ENCODE measurements at places on chromosomes 12 and 14. TPM values are rescaled to one million over a fixed set of nuclear protein-coding genes. Genes with fewer than 3 reads are reported as not detected.

DNA sequence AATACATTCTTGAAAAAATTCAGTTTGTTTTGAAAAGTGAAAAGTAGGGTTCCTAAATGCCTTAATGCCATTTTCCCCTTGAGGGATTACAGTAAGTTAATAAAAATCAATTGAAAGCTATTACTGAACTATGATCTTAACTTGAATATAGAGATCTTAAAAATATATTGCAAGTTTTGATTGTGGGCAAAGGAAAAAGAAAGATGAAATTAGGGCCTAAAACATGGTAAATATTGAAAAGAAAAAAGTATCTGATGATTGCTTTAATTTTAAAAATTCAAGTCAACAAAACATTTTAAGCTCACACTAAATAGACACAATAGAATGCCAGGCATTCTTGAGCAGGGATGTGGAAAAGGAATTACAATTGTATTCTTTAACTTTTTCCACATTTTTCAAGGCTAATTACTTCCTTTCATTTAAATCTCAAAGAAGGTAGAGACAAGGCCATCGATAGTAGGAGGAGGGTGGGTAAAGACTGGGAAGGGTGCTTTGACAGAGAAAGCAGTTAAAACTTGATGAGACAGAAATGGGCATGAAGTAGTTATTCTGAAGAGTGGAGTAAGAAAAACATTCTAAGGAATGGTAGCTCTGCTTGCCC is 294.4 kb downstream of the NELL2 start:
- no peak for DNase-seq

DNA sequence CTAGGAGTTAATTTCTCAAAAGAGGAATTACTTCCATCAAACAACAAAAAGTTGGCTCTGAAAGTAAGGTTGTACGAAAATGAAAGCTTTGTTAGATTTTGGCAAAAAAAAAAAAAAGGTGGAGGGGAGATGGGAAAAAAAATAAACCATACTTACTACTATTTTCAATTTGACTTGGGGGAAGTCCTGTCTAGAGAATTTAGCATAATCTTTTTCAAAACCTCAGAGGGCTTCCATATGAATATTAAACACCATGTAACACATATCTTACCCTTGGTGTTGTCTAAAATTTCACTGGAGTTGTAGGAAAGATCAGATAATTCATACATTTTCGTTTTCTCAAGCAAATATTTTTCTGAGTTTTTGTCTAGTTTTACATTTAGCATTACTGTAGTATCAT is 17.5 kb downstream of the GRIP1 start:
- DNase-seq = no peak

The GPR132 gene
- total RNA-seq = 1.5 TPM

- DNase-seq = no peak
These were observed 41.7 kb downstream of the SMIM41 start for GRCh38 chr12:52120951-52121823.

The INHBC gene
- total RNA-seq = not detected

DNA sequence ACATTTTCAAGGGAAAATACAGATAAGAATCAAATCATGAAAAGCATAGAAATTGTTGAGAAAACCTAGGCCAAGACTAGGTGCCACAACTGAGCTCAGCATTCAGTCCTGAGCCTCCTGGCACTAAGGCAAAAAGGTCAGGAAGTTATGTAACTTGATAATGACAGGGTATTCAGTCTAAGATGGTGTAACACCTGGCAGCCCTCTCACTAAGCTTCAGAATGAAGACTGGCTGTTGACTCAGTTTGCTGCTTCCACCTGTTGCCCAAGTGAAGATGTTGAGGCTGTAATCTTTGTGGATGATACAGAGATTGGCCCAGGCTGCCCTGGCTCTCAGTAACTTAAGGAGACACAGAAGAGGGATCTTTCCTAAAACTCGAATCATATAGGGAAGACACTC is 19.6 kb downstream of the PROX2 start:
- no peak for DNase-seq

The TRIM9 gene
- total RNA-seq = 1.1 TPM

GRCh38 chr14:26835979-26836570 is 238.2 kb upstream of the NOVA1 start:
- no peak for DNase-seq

DNA sequence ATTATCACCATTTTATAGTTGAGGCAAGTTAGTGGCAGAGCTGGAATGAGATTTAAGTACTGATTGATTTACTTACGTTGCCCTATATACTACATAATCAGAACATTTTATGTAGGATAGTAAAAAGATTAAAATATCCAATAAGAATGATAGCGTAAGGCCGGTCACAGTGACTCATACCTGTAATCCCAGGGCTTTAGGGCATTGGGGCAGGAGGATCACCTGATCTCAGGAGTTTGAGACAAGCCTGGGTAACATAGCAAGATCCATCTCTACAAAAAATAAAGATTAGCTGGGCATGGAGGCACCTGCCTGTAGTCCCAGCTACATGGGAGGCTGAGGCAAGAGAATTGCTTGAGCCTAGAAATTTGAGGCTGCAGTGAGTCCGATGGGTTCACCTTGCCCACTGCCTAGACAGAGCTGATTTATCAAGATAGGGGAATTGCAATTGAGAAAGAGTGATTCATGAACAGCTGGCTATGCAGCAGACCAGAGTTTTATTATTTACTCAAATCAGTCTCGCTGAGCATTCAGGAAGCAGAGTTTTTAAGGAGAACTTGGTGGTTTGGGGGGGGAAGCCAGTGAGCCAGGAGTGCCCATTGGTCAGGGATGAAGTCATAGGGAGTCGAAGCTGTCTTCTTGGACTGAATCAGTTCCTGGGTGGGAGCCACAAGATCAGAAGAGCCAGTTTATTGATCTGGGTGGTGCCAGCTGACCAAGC is 24.7 kb upstream of the SGPP1 start:
- no peak for DNase-seq

DNA sequence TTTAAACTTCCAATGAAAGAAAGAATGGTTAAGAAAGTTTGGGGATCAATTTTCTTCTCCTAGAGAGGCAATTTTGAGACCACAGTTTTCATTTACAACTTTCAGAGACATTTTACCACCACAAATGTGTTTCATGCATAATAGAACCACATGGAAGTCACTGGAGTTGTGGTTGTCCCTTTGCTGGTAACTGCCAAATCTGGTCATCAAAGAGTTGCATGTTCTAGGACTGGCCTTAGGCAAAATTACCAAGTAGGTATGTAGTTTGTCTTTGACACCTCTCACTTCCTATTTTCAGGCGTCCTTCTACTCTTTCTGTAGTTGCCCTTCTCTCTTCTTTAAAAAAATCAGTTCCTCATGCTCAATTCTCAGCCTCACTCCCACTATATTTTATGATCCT is 54.3 kb upstream of the TMX1 start:
- no peak for DNase-seq

DNA sequence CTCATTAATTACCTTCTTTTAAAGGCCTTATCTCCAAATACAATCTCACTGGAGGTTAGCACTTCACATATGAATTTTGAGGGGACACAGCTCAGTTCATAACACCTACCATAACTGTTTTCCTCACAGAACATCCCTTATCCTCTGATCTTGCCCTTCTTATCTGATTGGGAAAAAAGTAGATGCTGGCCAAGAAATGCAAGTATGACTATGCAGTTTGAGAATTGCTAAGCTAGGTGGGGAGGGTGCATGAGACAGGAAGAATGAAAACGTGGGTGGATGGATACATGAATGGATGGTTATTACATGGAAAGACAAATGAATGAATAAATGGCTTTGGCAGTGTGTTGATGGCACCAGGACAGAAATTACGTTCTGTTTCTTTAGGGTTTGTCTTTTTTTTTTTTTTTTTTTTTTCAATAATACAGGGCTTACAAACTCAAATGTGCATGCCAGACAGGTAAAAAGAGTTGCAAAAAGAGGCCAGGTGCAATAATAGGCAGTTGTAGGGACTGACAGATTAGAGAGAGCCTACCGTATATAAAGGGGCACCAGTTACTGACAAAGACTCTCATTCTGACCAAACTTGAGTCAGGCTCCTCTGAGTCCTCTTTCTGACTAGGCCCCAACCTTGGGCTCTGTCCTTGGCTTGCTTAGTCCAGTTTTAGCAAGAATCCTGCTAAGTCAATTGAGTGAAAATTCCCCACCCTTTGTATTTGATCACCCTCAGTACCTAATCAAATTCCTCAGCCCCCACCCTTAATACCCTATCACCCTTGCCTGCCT is 304.9 kb downstream of the ZFP36L1 start:
- DNase-seq = no peak

The INHBE gene
- total RNA-seq = not detected

DNA sequence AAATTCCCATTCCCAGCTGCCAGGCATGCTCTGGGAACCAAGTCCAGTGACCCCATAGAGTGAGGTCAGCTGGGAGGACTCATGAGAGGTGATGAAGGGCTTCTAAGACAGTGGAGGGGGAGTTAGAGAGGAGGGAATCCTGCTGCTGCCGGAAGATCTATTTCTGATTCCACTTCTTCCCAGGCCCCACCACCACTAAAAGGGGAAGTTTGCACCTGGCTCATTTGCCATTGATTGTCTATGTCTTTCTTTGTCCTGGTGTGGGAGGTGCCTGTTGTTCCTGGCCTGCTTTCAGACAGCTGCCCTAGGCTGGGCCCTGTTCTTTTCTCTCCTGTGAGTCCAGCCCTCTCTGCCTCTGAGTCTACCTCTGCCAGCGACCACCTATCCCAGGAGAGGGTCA is 3.0 kb upstream of the KRT6A start:
- DNase-seq = peak; percentile 38

The LRP1 gene
- total RNA-seq = 221 TPM

- no peak for DNase-seq
These were observed 1.1 kb downstream of the CKB start for GRCh38 chr14:103521438-103521950.

GRCh38 chr12:1826867-1827705 is 6.7 kb downstream of the LRTM2 start:
- no peak for DNase-seq

The STYK1 gene
- 1.7 TPM for total RNA-seq

- no peak for DNase-seq
These were observed 9.6 kb downstream of the ITPR2 start for GRCh38 chr12:26823390-26823789.

- DNase-seq = no peak
These were observed 1126.1 kb downstream of the TMEM121 start for GRCh38 chr14:106652494-106652893.

- no peak for DNase-seq
These were observed 1147.8 kb downstream of the FSCB start for GRCh38 chr14:43359317-43359716.

DNA sequence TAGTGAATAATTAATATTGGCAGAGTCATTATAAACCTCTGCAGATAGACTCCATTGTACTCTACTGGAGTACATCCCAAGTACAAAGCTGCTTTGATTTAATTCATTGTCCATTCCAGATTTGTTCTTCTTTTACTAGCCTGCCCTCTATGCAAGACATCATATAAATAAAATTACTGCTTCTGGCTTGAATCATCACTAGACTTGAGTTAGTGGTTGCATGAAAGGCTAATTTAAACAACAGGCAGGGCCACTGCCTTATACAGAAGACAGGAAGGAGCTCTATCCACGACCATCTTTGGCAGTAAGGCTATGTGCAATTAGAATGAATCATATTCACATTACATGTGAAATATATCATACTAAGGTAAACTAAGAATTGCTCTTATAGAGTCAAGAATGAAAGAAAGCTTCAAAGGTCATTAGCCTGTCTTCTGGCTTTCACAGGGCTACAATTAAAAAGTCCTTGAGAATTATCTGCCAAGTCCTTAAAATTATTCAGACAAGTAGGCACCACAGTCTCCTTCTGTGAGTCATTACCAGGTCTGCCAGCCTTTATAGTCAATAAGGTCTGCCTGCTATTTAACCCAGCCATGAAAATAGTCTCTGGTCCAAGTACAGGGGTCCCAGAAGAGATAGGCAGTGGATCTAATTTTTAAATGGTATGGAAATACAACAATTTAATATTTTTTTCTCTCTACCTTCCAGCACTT is 631.8 kb downstream of the TMTC2 start:
- DNase-seq = peak; percentile 23

The TAS2R42 gene
- total RNA-seq = not detected

- peak; percentile 87 for DNase-seq
These were observed 232.1 kb downstream of the CACNA1C start for GRCh38 chr12:2284857-2285256.

The TPPP2 gene
- total RNA-seq = not detected

DNA sequence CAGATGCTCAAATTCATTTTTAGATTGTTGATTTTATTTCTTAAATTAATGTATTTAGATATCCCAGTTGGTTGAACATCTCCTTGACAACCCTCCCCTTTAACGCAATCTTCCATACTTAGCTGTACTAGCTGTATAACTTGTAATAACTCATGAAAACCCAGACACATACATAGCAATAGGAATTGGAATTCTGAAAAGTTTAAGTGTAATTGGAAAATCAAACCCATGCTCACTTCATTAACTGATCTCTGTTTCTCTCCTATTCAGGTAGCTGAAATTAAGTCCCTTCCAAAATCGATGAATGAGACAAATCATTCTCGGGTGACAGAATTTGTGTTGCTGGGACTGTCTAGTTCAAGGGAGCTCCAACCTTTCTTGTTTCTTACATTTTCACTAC is at the start of gene OR4K15:
OR4K15 (plus strand) TSS at position 301 of the 400 bp plus-strand sequence; CDS start at position 301, 0 bp downstream.
- no peak for DNase-seq

GRCh38 chr12:10358131-10358530 is 31.7 kb downstream of the KLRK1 start:
- DNase-seq = no peak

The CCDC184 gene
- 1.2 TPM for total RNA-seq

- no peak for DNase-seq
These were observed 23.4 kb downstream of the KIF26A start for GRCh38 chr14:104161602-104162367.

GRCh38 chr12:58293308-58293982 is 352.1 kb downstream of the ATP23 start:
- DNase-seq = no peak

The PTPRQ gene
- 0.21 TPM for total RNA-seq

- DNase-seq = no peak
These were observed 144.1 kb upstream of the PELI2 start for GRCh38 chr14:55973911-55974630.

DNA sequence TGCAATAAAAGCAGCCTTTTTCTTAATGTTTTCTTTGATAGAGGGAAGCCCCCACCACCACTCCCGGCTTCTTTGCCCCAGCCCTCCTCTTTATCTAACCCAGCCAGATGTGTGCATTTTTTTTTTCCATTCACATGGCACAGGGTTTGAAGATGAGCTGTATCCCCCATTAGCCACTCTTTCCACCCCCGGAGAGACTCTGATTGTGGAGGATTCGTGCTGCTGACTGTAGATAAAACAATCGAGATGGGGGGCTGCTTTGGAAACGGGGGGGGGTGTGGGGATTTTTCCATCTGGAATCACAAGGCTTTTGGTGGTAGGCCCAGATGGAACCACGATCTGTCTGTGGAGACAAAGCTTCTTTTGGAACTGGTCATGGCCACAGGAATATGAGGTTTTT is 46.2 kb upstream of the VASH1 start:
- DNase-seq = no peak

- DNase-seq = no peak
These were observed 47.2 kb upstream of the KITLG start for GRCh38 chr12:88627501-88627900.

The PRB3 gene
- total RNA-seq = not detected

GRCh38 chr14:61750708-61751474 is 11.3 kb upstream of the SNAPC1 start:
- DNase-seq = peak; percentile 89

The IFI27L1 gene
- total RNA-seq = 5.0 TPM

The MYH7 gene
- 218 TPM for total RNA-seq

GRCh38 chr12:59149995-59150642 is 229.8 kb upstream of the LRIG3 start:
- peak; percentile 90 for DNase-seq

Measured in tongue (tissue), 3 donors.